ENCODE measurements at places on chromosomes 4 and X.

DNA sequence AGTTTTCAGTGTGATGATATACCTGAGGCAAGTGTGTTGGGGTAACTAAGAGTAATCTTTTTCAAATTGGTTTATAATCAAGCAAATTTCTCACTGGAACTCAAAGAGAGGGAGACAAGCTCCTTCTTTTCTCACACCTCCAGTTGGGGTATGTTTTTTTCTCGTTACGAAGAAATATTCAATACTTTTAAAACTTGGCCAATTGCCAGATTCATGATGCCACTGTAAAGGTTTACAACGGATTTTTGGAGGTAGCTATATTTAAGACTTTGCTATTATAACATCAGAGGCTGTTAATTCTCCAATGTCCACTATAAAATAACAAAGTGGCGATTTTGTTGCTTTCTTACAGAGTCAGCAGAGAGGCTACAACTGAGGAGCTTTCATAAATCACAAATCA, 49.2 kb upstream of the ATP8A1 start:
- no peak for DNase-seq

- no peak for DNase-seq
These were observed 812.2 kb upstream of the CT83 start for GRCh38 chrX:117274965-117275364.

DNA sequence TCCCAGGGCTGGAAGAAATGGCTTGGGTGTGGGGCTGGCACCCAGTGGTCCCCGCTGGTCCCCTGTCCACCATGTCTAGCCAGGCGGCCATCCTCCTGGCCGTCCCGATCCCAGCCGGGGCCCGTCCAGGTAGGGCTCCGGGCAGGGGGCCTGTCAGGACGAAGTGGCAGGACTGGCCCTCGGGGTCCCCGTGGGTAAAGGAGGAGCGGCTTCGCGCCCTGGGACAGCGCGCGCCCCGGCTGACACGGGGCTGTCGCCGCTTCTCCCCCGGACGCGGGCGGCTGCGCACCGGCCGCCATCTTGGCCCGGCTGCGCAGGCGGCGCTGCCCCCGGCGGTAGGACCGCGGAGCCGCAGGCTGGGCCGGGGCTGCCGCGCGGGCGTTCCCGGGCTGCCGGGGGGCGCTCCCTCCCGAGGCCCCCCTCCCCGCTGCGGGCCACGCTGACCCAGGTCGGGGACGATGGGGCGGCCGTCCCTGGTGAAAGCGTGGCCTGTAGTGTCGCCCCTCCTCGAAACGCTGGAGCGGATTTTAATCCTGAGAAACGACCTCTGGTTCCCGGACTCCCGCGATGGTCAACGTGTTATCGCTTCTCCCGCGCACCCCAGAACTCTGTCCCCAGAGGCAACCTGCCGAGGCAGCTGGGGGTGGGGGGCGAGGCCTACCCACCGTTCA, 60.4 kb upstream of the BCOR start:
- no peak for DNase-seq

DNA sequence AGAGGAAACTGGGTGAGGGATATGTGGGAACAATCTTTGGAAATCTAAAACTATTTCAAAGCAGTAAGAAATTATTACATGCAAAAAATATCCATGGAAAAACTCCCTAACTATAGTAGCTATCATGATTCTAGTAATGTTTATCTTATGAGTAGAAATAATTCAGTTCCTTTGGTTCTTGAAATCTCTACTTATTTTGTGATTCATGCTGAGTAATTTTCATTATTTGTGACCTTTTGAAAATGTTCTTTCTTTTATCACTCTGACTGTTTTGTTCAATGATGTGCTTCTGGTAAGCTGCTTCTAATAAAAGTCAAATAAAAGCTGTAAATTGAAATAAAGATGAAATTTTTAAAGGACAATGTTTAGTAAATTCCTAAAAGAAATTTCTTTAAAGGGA, 40.4 kb upstream of the MAGEB10 start:
- DNase-seq, result no peak

Data from head of caudate nucleus (tissue), 42 donors.